ENCODE measurements at places on chromosomes 12 and 14. TPM values are rescaled to one million over a fixed set of nuclear protein-coding genes. Genes with fewer than 3 reads are reported as not detected.
A peak's percentile ranks its signal among the peaks of the same experiment; 100 is the strongest.

DNA sequence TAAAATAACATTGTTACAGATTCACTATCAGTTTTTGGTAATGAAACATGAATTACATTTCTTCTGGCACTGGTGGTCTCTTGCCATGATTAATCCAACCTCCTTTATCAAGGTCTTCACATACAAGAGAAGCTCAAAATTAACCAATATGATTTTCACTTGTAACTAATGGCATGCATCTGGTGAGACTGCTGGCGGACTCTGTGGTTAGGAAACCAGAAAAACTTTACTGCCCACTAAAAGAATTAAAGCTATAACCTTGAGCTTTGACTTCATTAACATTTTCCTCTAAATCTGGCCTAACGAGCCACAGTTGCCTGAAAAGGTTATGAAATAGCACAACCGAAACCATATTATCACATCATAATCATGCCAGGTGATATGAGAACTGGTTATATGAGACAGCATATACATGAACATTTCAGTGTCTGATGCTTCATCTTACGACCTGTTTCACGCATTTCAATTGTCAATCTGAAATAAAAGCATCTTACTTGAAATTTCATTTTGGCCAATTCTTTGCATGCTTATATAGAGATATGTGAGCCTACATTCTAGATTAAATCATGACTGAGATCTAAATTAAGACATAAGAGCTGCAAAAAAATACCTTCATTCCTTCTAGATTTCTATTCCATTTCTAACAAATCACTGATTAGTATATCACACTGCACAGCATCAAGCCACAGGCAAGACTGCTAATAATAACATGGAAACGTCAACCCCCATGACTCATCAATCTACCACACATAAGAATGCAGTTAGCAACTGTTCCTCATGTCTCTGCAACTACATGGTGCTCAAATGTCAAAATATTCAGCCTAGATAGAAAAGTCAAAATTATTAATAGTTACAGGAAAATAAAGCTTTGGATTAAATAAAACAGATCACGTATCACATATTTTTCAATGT lies 89.3 kb downstream of the OSBPL8 start:
- no peak for DNase-seq

- no peak for DNase-seq
These were observed 25.0 kb downstream of the DACT1 start for GRCh38 chr14:58662759-58663158.

DNA sequence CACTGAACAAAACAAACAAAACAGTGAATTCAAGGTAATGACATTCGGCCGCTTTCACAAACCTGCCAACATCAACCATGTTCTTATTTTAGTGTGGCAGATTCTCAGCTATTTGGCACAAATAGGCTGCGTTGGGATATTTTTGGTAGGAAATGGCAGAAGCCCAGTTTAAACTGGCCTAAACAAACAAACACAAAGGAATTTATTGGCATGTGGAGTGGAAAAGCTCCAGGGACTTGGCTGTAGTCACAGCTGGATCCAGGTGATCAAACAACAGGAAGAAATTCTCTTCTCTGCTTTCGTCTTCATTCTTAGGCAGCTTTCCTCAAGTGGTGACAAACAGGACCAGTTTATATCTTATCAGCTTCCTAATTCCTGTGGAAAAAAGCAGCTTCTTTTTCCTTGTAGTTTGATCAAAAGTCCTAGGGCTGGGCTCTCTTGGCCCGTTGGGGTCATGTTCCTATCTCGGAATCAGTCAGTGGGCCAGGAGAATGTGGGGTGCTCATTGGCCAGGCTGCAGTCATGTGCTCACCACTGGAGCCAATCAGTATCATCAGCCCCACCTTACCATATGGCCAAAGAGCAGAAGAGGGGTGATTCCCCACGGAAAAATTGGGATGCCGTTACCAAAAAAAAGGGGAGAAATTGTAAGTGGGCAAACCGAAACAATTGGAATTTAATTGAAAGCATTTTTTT lies 22.6 kb downstream of the C12orf75 start:
- DNase-seq: no peak

PRH2 gene
- 0.43 TPM for total RNA-seq

DNA sequence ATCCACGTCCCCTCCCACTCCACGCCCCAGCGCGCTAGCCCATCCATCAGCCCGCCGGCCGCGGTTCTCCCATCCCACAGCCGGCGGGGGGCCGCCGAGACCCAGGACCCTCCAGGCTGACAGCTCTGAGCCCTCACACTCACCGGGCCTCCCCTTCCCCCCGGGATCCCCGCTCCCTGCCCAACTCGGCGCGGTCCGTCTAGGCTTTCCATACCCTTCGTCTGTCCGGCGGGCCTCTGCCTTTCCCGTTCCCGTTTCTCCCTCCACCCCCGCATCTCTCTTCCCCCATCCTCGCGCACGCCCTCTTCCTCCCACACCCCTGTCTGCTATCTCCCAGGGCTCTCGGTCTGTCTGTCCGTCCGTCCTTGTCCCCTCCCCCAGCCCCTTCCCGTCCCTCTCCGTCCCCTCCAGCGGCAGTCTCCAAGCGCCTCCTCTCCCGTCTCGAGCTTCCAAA lies 726 bp downstream of the ZFHX2 start:
- no peak for DNase-seq

DNA sequence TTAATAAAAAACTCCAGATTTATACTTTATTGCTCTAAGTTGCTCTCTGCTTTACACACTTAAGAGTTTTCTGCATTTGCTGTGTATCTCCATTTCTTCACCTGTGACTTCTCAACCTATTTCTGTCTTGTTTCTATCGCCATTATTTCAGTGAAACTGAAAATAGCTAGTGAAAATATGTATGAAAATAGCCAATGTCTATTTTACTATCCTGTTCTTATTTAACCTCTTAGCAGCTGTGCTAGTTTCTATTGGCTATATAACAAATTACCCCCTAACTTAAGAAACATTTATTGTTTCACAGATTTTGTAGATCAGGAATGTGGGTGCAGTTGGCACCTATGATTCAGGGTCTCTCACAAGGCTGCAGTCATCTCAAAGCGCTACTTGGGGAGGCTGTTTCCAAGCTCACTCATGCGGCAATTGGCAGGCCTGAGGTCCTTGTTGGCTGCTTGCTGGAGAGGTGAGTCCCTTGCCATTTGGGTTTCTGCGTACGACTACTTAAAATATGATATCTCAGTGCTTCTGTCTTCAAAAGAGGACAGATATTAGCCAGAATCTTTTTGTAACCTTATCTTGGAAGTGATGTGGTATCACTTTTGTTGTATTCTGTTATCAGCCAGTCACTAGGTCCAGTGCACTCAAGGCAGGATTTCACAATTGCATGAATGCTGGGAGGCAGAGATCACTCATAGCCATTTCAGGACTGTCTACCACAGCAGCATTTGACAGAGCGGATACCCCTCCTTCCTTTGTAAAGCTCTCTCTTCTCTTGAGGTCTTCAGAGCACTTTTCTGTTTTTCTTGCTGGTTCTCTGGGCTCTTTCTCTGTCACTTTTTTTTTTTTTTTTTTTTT lies 7.2 kb downstream of the ERC1 start:
- DNase-seq: no peak

- no peak for DNase-seq
These were observed 91.6 kb downstream of the FOXN3 start for GRCh38 chr14:89325299-89325883.

DNA sequence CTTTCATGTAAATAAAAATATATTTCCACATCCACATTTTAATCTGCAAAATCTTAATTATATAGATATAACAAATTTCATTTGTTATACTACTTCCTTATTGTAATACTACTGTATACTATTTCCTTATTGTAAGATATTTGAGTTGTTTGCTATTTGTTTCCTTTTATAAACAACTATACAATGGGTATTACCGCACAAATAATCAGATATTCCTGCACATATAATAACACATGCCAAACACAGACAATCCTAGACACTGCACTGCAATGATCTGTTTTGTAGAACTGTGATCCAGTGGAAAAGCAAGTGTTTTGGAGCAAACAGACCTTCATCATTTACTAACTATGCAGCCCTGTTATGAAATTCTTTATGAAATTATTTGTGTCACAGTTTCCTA lies 30.5 kb downstream of the PRKD1 start:
- DNase-seq: no peak

DNA sequence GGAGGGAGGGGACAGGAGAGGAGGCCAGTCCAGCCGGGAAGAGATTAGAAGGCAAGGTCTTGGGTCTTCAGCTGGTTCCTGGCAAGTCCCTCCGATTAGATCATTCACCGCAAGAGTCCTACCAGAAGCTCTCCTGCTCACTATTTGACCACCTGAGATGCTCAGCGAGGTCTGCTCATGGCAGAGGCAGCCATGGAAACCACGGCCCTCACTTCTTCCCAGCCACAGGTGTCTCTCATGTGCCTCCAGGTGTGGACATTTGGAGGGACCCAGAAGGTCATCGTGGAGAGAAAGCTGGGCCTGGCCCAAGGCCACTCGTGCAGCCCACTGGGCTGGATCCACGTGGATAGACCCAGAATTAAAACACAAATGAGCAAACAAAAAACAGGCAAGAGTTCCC lies 99.5 kb downstream of the DICER1 start:
- DNase-seq: no peak

GDF3 gene
- not detected for total RNA-seq

RNASE7 gene
- not detected for total RNA-seq

SALL2 gene
- total RNA-seq: 34.2 TPM

DNA sequence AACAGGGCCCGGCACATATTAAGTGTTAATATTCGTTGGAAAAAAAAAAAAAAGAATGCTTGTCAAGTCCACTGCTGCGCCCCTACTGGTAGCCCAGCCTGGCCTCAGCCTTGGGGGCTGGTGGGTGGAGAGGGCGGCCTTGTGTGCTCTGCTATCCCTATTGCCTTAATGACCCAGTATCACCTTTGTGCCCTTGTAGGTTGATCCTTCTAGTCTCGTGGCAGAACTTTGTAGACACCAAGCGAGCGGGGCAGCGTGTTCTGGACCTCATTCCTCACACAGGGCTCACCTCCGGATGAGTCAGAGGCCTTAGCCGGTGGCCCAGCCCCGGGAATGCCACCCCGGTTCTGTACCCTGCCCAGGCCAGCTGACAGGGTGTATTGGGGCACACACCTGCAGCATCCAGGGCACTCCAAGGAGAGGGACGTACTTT lies 1.8 kb upstream of the RCOR1 start:
- peak; percentile 58 for DNase-seq

- DNase-seq: peak; percentile 35
These were observed 1.2 kb downstream of the CDK2AP1 start for GRCh38 chr12:123270214-123271000.
